Foreskin fibroblast (primary cell): ENCODE measurements at places on chromosomes 1 and 21.

DNA sequence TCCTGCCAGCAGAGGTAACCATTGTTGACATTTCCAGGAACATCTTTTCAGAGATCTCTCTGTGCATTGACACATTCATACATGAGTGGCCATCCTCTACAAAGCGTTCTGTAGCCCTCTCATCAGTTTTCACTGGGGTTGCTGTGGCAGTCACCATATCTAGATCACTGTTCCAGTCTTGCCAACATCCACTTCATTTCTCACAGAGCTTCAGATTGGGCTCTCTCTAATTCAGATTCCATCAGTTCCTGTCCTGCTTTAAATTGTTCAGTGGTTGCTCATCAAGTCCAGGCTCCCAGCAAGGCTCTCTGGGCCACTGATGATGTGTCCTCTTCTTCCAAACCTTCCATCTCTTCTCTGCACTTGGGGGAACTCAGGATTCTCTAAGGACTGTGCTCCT is 173.7 kb downstream of the KCNJ6 start:
- no peak for DNase-seq

DNA sequence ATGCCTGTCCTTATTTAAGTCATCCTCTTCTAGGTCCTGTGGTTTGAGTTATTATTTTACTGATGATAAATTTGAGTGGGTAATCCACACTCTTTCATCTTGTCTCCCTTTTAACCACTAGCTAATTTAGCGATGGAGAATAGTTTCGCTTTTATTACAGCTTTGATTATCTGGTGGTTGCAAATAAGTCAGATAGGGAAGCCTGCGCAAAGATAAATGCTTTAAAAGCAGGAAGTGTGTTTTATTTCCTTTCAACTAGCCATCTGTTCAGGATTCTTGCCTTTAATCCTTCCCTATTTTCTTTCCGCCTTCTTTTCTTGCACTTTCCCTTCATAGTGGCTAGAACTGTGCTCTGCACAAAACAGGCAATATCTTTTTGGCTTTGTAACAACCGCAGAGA is 129.0 kb downstream of the TGFB2 start:
- DNase-seq: no peak

GRCh38 chr1:236524895-236525184 is 1.1 kb downstream of the LGALS8 start:
- no peak for DNase-seq

DNA sequence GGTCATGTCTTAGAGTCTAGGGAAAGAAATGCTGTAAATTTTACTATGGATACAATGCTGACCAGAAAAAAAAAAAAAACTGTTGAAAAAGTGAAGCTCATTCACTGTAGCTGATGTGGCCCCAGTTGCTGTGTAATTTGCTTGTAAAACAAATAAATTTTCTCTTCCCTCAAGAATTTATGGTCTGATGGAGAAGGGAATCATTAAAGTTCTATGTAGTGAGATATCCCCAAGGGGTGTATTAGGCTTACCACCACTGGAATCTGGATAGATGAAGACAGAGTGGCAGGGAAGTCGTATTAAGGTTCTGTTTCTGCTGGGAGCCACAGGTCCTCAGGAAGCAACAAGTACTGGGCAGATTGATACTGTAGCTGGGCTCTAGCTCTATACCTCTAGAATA is 860.0 kb downstream of the LTN1 start:
- no peak for DNase-seq

- no peak for DNase-seq
Observed at GRCh38 chr1:60952612-60953111, 129.7 kb upstream of the NFIA start.

DNA sequence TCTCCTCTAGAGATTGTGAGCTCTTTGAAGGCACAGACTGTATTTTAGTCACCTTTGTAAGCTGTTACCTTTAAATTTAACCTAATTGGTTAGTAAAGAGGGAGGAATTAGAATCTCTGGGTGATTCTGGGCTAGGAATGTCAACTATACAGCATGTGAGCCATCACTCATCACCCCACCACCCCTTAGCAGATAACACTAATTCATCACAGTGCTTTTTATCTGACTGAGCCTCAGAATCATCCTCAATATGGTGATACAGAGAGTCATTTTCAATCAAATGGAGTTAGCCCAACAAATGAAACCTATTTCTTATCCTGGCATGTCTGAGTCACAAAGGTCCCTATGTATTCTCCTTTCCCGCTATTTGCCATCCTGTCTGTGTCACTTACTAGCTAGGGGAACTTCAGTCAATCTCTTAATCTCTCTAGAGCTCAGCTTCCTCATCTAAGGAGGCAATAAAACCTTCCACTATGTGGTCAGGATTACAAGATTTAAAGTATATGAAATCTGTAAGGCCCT is 13.3 kb downstream of the KCNJ10 start:
- DNase-seq: no peak

DNA sequence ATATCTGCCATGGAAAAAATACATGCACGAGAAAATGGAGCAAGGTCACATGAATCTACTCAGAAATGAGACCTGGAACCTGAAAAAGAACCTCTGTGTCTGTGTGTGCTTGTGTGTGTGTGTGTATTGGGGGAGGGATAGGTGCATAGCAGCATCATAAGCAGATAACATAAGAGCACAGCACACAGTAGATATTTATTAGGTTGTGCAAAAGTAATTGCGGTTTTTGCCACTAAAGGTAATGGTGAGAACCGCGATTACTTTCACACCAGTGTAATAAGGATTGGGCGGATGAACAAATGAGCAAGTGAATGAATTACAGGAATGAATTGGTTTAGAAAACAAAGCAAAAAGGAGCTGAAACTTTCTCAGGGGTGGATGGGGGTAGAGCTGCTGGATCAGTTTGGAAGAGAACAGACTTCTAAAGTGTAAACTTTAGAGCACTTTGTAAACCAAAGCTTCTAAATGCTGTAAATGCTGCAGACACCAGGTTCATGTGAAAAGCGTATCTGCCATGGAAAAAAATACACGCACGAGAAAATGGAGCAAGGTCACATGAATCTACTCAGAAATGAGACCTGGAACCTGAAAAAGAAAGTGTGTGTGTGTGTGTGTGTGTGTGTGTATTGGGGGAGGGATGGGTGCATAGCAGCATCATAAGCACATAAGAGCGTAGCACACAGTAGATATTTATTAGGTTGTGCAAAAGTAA is 156.9 kb downstream of the TOMM20 start:
- DNase-seq: no peak

DNA sequence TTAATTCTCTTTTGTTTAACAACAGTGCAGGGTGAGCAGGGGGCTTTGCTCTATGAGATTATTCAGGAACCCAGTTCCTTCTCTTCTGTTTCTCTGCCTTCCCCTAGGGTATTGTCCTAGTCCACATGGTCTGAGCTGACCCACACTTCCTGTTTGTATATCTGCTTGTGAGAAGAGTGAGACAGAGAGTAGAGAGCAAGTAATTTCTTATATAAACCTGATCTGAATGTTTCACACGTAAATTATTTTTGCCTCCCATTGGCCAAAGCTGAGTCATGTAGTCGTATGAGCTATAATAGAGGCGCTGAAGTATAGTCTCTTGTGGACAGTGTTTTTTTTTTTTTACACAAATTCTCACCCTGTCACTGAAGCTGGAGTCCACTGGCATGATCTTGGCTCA is 134.2 kb upstream of the SERTAD4 start:
- no peak for DNase-seq

DNA sequence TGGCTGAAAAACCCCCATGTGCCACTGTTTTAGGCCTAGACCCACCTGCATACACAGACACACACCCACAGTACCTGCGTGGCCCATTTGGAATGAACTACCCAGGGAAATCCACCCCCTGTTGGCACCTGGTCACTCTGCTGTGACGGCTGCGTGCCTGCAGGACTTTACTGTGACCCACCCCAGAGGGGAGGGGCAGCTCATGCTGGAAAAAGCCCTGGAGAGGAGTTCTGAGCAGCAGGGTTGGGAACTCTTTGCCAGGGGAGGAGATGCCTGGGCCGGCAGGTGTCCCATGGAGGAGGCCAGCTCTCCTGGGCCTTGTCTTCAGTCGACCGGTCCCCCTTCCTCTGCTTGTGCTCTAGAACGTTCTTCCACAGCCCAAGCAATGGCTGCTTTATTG is 87.3 kb upstream of the CSF3R start:
- DNase-seq: no peak

- DNase-seq: no peak
Observed at GRCh38 chr1:63255153-63255552, 67.2 kb upstream of the FOXD3 start.

- DNase-seq: peak; percentile 68
Observed at GRCh38 chr1:43671626-43672330, 21.8 kb downstream of the KDM4A start.

GRCh38 chr21:43194303-43195120 is 25.7 kb downstream of the CRYAA start:
- no peak for DNase-seq

DNA sequence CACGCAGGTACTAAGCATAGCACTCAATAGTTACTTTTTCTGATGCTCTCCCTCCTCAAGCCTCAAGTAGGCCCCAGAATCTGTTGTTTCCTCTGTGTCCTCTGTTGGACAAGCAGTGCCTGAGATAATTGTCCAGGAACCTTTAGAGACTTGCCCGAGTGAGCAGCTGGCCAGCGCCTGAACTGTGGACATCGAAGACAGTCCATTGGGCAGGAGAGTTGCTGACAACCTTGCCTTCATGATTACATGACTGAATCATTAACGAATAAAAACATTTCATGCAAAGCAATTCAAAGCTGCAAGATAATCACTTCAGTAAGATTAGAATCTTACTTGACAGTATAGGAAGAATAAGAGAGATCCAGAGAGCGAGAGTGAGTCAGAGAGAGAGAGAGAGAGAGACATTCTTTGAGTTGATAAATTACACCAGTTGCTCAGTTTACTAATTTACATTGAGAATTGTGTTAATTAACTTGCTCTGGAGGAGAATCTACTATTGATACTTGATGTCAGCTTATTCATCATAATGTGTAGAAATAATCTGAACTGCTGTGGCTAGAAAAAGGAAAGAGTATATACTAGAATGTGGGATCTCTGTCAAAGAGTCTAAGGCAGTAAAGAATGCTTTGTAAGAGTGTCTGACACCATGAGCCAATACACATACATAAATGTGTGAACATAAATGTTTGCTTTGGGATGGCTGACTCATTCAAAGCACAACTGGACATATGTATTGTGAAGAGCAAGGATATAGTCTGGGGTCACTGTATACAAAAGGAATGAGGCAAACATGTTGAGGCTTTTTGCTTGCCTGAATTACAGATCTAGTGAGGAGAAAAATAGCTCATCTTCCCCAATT is 216.0 kb downstream of the ZNF326 start:
- DNase-seq: no peak

DNA sequence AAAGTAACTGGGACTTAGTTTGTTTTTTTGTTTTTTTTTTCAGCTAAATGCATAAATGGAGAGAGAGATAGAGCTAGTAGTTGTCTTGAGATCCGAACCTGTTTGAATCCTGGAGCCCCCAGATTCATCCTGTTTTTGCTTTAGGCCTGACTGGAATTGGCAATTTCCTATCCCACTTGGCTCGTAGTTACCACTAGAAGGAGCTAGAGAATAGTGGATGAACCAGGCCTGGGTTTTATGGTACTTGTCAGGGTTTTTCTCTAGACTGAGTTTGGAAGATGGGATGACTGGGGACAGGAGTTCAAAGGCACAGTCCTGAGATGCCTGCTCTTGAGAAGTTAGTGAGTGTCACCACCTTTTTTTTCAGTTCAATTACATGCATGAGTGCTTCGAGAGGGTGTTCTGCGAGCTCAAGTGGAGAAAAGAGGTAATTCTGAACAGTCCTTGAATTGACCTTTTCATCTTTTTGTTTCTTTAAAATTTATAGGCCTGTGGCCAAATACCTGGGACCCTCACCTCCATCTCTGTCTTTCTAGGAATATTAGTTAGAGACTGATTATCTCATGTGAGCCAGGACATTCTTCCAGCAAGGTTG is 23.4 kb downstream of the CELF3 start:
- DNase-seq: no peak

DNA sequence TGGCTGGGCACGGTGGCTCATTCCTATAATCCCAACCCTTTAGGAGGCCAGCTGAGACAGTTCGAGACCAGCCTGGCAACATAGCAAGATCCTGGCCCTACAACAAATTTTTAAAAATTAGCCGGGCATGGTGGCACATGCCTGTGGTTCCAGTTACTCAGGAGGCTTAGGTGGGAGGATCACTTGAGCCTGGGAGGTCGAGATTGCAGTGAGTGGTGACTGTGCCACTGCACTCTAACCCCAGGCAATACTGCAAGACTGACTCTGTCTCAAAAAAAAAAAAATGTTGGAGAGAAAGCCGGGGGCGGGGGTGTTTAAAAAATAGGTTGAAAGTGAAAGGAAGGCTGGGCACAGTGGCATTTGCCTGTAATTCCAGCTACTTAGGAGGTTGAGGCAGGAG is 16.5 kb downstream of the CLDN19 start:
- DNase-seq: no peak

DNA sequence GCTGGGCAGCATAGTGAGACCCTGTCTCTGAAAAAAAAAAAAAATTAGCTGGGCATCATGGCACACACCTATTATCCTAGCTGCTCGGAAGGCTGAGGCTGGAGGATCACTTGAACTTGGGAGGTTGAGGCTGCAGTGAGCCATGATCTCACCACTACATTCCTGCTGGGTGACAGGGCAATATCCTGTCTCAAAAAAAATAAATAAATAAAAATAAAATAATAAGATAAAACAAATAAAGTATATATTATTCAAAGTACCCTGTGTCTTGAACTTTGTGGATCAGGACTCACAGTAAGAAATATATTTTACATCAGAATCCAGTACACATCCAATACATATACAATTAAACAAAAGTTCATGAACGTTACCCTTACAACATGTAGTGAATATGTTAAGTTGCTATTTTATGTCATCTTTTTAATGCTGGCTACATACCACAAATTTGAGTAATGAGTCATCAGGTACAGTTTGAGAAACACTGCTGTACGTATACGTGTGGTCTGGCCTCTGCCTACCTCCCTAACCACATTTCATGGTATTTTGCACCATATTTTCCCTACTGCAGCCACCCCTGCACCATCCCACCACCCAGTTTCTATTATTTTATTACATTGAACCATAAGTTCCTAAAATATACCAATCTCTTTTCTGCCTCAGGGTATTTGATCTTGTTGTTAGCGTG is 4.4 kb downstream of the NME7 start:
- DNase-seq: peak; percentile 83

DNA sequence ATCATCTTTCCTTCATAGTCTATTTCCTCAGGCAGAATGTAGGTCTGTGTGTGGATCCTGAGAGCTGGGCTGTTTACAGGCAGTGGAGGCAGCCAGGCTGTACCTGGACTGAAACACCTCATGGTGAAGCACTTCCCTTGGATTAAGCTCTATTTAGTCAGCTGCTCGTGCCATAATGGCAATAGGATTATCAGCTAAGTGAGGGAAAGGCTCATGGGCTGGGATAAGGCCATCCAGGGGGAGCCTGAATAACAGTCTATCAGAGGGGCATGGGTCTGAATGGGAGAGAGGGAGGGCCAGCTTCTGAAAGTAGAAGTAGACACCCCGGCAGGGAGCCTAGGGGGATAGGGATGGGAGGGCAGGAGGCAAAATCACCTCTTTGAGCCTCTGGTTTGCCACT is 8.3 kb downstream of the RNASEL start:
- no peak for DNase-seq

- DNase-seq: no peak
Observed at GRCh38 chr1:162131400-162132321, 62.2 kb downstream of the NOS1AP start.
